AG20443 (cell line): ENCODE measurements at places on chromosomes 4 and X.

DNA sequence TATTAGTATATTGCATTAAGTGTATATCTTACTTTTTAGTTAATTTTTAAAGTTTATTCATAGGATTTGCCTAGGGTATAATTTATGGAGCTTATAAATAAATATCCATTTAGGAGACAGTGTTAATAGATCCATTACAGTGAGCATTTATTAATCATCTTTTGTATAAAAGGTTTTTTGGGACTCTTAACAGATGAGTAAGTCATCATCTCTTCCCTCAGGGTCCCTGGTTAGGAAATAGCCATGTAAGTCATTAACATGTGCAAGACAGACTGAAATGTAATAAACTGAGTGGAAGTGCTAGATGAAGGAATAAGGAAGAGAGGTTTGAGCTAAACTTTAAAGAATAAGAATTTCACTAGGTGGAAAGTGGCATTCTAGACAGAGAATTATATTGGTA is 69.2 kb downstream of the PAQR3 start:
- DNase-seq: no peak

DNA sequence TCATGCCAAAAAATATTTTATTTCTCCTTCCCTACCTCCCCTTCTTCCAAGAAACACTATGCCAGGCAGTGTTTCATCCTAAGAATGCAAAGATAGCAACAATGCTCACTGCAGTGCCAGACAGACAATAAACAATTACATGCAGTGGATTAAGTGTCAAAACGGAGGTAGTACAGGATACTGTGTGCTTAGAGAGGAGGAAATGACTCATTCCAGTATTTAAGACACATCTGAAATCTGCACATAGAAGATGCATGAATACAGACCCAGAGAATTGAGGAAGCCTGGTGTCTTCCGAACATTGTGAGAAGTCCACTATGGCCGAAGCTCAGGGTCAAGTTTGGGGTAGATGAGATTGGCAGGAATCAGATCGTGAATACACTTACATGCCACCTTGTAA is 326.4 kb downstream of the PPP3CA start:
- DNase-seq: peak; percentile 16

GRCh38 chrX:41921492-41922430 is 1.6 kb downstream of the CASK start:
- peak; percentile 13 for DNase-seq

- no peak for DNase-seq
Observed at GRCh38 chr4:37440501-37440900, 196.0 kb downstream of the NWD2 start.

GRCh38 chr4:138135610-138136009 is 106.5 kb downstream of the SLC7A11 start:
- DNase-seq: no peak

- DNase-seq: no peak
Observed at GRCh38 chr4:13705521-13706041, 78.1 kb upstream of the BOD1L1 start.

DNA sequence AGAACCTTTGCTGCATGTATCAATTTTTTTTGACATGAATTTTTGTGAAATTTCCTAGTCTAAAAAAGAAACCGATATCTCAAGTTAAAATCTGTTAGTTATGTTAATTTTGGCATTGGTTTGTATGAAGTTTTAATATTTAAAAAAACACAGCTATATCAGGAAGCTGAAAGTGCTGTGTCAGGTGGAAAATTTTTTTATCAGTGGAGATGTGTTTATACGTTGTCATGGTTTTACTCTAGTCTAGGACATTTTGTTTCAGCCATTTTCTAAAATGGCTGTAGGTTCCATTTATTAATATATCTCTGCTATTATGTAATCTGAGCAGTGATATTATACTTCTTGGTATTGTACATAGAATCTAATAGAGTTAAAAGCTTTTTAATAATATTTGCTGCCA is 34.2 kb downstream of the OCRL start:
- no peak for DNase-seq

DNA sequence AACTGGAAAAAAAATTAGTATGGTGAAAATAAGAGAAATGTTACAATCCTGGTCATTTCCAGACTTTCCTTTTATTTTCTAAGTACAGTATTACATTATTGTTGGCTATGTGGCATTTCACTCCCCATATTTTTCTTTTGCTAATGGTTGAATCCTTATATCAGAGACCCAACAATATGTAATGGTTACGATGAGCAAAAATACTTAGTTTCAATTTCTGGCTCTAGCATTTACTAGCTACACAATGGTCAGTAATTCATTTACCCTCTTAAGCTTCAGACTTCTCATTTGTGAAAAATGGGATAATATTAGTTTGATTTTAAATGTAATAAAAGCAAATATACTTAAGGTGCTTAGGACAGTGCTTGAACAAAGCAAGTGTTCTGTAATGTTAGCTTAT is 942.9 kb upstream of the PABPC4L start:
- no peak for DNase-seq

GRCh38 chrX:38968344-38969216 is 167.3 kb downstream of the MID1IP1 start:
- no peak for DNase-seq

DNA sequence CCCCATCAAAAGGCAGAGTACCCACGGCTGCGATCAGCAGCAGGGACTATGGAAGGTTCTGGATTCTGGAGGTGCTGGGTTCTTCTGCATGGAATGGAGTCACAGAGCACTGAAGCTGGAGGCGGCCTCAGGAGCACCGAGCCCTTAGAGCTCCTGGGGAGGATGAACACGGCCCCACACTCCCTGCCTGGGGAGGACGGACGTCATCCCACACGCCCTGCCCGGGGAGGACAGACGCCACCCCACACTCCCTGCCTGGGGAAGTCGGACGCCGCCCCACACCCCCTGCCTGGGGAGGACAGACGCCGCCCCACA is 9.9 kb downstream of the LRPAP1 start:
- DNase-seq: no peak

- no peak for DNase-seq
Observed at GRCh38 chrX:114075073-114075673, 508.7 kb upstream of the HTR2C start.

GRCh38 chr4:164483711-164484110 is 270.2 kb upstream of the SMIM31 start:
- no peak for DNase-seq

- DNase-seq: peak; percentile 25
Observed at GRCh38 chr4:141074098-141074878, 59.0 kb downstream of the RNF150 start.

- DNase-seq: no peak
Observed at GRCh38 chr4:150680651-150681050, 98.7 kb downstream of the MAB21L2 start.

GRCh38 chr4:182126096-182126495 is 117.1 kb upstream of the TENM3 start:
- DNase-seq: no peak

DNA sequence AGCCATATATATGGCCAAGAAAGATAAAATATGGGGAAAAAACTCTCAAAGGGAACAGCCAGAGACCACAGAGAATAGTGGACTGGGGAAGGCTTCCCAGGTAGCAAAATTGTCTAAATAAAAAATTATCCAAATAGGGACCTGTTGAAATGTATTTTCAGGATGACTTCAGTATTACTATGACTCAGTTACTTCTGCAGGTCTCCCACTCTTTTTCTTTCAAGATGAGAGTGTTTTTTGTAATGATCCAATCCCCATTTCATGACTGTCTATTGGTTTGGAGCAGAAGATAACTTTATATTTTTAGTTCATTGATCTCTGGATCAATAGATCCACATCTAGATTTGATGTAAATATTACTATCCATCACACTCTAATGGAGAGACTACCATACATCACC is 372.1 kb upstream of the EMCN start:
- no peak for DNase-seq

GRCh38 chr4:57059890-57060716 is 50.1 kb downstream of the IGFBP7 start:
- no peak for DNase-seq

GRCh38 chrX:78658414-78658813 is 714 bp downstream of the RTL3 start:
- DNase-seq: no peak

DNA sequence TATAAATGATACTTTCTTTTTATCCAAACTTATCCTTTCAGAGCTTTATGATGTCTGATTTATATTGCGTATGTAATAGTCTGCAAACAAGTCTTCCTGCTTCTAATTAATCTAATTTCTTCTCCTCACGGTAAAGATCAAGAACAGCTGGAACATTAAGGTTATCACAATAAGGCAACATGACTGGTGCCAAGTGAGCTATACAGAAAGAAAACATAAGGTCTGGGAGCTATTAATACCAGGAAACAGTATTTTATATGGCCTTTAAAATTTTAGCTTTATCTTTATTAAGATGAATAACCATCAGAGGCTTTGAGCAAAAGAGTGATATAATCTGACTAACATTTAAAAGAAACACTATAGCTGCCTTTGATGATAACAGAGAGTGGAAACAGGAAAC is 28.7 kb upstream of the CABS1 start:
- no peak for DNase-seq

GRCh38 chr4:90753068-90753467 is 625.9 kb downstream of the CCSER1 start:
- no peak for DNase-seq

GRCh38 chrX:78123190-78123589 is 16.3 kb downstream of the TAF9B start:
- no peak for DNase-seq

GRCh38 chr4:2750719-2751605 is 5.2 kb downstream of the TNIP2 start:
- DNase-seq: no peak

DNA sequence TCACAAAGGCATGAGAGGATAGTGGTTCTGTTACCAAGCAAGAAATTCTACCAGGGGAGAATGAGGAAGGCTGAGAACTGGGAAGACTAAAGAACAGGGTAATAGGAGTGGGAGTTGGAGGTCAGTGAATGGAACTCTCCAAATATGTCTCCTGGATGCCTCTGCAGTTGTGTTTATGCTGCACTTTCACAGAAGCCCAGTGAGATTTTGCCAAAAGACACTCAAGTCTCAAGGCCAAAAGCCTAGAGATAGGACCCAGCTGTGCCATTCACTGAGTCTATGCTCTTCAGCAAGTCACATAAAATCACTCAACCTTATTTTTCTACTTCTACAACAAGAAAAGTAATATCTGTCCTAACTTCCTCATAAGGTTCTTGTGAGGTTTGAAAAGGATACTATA is 285.4 kb downstream of the UNC5C start:
- DNase-seq: no peak

- no peak for DNase-seq
Observed at GRCh38 chr4:138291431-138291830, 49.3 kb upstream of the SLC7A11 start.

DNA sequence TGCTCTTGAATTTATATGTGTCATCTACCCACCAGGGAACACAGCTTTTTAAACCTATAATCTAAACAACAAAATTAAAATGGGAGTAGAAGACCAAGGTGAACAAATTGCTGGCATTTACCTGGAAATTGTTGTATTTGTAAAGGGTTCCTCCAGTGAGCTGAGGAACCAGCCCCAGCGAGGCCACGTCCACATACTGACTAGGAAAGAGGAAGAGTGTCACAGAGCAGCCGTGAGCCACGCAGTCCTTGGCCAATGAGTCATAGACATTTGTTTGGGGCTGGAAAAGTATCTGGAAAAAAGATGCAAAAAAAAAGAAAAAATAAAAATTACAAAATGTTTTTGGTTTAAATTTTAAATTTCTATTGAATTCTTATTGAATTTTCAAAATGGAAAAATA is 58.7 kb downstream of the METTL14 start:
- DNase-seq: peak; percentile 58

DNA sequence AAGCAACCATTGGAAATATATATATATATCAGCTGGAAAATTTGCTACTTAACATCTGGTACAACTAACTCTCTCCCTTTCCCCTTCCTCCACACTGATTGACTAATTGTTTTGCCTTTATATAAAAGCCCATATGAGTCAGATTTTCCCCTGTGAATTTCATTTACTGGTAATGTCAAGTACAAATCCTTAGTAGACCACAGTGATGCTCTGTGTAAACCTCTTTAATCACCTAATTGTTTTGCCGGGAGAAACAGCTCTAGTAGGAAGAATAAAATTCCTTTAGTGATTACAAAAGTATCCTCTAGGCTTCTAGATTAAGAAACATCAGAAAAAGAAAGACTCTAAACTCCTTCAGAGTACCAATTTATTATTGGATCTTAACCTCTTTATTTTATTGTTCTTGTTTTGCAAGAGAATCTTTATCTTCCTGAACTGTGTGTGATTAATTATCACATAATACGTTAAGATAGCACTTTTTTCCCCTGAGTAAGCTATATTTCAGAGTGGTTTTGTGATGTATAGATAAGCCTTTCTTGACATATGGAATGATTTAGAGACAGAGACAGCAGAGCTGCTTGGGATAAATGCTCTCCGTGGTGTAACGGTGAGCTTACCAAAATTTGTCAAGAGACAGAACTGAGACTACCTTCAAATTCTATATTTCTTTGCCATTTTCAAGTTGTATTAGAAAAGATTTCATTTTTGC is 1606.4 kb upstream of the TENM3 start:
- no peak for DNase-seq

- DNase-seq: no peak
Observed at GRCh38 chr4:8710946-8711345, 118.4 kb downstream of the CPZ start.

DNA sequence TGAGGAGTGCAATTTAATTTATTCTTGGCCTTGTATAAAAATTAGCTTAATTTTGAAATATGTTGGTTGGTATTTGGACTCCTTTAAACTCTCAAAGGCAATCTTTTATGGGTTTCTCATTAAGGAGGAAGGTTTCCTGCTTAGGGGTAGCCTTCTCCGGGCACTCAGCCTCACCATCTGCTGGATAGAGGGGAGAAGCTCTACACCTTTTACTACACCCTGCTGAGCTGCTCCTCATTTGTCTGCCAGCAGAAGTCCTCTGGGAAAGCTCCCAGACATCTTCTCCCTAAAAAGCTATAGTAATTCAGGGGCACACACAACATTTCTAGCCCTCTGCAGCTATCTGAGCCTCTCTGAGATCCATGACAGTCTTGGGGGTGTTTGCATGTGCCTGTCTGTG is 179.1 kb downstream of the SOWAHB start:
- no peak for DNase-seq

- DNase-seq: no peak
Observed at GRCh38 chr4:174847801-174848427, 18.9 kb upstream of the GLRA3 start.

DNA sequence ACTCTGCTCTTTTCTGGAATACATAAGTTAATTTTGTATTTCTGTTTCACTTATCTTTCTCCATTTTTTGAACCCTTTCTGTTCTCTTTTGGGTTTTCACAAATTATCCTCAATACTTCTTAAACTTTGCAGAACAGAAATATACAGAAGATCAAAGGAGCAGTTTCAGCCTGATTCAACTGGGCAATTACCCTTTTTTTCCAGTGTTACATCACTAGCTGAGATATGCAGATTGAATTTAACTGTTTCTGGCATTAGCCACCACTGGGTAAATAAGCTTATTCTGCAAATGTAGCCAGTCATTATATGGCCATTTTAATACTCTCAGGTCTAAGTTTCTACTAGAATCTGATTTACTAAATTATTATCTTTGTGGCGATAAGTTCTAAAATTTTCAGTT is 66.9 kb upstream of the GRID2 start:
- no peak for DNase-seq
